ENCODE measurements at places on chromosomes 12 and 14.

DNA sequence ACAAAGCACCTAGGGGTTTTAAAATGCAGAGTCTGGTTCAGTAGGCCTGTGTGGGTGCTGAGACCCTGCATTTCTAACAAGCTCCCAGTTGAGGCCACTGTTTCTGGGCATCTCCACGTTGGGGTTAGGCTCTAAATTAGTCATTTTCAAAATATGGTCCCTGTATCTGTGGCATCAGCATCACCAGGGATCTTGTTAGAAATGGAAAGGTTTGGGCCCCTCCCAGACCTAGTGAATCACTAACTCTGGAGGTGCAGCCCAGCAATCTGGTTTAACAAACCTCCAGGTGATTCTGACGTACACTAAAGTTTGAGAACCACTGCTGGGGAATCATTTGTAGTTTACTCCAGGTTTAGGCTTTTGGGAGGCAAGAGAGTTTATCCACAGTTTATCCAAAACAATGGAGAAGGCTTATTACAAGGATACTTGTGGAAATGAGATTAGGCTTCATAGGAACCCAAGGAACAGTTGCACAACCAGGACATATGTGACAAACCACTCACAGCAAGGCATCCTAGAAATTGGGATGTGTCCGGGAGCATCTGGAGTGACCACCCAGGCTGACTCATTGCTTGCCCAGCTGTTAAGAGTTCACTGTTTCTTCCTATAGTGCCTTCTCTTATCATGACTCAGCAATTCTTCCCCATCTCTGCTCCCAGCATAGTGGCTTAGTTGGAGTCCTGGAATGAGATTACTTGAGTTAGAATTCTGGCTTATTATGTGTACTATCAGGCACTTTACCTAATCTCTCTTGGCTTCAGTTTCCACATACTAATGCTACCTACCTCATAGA, 71.6 kb upstream of the STXBP6 start:
- no peak for DNase-seq

DNA sequence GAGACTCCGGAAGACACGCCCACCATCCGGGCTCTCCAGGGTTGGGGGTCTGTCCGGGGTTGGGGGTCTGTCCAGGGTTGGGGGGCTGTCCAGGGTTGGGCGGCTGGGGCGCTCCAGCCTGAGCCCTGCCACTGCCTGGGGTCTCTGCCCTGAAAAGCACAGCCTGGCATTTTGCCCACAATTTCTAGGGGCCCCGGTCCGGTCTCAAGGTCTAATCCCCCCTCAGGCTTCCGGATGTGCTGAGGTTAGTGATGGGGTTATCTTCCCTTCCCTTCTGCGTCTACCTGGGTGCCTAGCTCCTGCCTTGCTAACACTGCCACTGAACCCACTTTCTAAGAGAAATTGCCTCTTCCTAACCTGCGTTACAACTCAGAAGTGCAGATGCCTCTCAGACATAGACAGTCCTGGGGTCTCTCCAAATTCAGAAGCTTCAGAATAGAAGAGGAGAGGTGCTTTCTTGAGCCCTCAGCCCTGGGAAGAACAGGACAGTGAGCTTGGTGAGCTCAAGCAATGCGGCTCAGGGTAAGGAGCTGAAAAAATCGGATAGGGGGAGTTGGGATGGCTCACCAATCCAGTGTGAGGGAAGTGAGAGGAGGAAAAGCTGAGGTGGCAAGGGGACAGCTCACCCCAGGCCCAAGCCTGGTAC, 5.7 kb downstream of the LHX5 start:
- DNase-seq: no peak

DNA sequence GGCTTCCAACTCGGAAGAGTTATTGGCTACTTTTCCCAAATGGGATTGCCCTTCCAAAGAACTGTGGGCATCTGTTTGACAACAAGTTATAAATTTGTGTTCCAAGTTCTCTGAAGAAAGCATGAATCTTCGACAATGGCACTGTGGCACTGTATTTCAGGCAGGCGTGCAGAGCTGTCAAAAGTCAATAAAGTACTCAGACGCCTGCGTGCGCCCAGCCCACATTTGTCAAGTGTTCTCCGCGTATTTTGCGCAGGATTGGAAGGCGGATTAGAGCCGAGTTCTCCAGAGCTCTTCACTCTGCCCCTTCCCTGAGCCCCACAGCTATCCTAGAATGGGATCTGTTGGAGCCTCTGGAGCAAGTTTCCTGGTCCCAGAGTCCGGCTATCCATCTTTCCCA, 103.2 kb downstream of the SLC25A47 start:
- no peak for DNase-seq

DNA sequence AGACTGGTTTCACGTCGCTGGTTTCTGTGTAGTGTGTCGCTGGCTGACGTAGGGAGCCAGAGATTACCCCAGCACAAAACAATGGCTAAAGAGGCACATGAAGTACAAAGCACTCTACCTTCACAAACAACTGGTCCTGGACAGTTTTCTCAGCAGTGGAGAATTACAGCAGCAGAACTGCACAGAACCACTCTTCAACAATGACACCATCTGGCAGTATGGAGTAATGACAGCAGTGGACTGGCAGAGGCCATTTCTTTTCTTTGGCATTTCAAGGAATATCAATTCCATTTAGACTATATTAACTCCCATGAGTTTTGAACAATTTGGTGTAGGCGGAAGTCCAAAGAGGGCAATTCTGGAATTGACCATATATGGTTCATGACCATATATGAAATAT, 1074.1 kb downstream of the AACS start:
- DNase-seq: no peak

- DNase-seq: no peak
Observed at GRCh38 chr12:43208221-43208620, 343.8 kb downstream of the ADAMTS20 start.

DNA sequence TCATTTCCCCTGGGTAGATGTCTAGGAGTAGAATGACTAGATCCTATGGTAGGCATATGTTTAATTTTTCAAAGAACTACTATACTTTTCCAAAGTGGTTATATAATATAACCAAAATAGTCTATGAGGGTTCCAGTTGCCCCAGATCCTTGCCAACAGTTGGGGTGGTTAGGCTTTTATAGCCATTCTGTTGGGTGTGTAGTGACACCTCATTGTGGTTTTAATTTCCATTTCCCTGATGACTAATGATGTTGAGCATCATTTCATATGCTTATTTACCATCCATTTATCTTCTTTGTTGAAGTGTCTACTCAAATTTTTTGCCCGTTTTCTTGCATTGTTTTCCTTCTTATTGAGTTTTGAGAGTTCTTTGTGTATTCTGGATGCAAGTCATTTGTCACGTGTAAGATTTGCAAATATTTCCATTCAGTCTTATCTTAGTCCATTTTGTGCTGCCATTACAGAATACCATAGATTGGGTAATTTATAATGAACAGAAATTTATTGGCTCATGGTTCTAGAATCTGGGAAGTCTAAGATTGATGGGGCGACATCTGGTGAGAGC, 4.7 kb downstream of the SYNE2 start:
- DNase-seq: no peak

GRCh38 chr14:68477110-68477455, 315.8 kb downstream of the ZFP36L1 start:
- DNase-seq: no peak

GRCh38 chr12:4958697-4959375, 49.1 kb downstream of the KCNA1 start:
- no peak for DNase-seq

GRCh38 chr12:41981758-41982157, 162.9 kb downstream of the GXYLT1 start:
- DNase-seq: no peak

DNA sequence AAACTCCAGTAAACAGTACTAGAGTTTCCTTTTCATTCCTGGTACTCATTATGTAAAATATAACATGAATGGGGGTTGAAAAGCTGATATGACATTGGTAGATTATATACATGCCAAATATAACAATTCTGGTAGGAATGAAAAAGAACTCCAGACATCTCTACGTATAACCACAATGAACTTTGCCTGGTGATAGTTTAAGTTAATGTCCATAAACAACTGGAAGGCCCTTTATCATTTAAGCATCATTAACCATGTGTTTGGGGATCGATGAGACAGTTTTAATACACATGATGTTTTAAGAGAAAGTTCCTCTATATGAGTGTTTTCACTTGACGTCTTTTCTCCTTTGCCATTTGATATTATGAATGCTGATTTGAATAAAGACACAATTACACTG, 5.8 kb downstream of the PTGER2 start:
- DNase-seq: no peak

- DNase-seq: no peak
Observed at GRCh38 chr12:75087654-75088053, 122.0 kb downstream of the KCNC2 start.

- no peak for DNase-seq
Observed at GRCh38 chr14:70640938-70641547, 673 bp upstream of the TTC9 start.

GRCh38 chr12:30779178-30779577, 24.4 kb upstream of the CAPRIN2 start:
- DNase-seq: no peak
